ENCODE measurements at places on chromosomes 7 and 10.

DNA sequence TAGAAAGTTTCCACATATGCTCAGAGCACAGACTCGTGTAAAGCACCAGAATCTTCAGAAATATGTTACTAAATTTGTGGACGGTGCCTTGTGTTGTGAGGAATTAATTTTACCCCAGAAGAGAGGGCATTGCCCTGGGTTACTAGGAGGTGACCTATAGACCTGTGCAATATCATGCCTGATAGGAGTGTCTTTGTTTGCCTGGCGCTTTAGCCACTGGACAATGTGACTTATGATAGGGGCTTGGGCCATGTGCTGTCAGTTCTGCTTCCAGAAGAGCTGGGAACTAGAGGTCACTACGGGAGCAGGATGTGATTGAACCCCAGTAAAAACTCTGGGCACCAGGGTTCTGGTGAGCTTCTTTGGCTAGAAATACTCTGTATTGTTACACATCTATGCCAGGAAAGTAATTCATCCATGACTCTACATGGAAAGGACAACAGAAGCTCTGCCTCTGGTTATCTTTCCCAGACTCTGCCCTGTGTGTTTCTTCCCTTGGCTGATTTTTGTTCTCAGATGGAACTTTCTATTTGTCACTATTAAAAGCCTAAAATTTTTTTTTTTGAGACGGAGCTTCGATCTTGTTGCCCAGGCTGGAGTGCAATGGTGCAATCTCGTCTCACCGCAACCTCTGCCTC, 75.5 kb downstream of the SIRT1 start:
- no peak for DNase-seq

GRCh38 chr10:11705722-11706121, 36.5 kb upstream of the ECHDC3 start:
- DNase-seq, result no peak

GRCh38 chr7:144818511-144818910, 17.3 kb downstream of the TPK1 start:
- peak; percentile 85 for DNase-seq

DNA sequence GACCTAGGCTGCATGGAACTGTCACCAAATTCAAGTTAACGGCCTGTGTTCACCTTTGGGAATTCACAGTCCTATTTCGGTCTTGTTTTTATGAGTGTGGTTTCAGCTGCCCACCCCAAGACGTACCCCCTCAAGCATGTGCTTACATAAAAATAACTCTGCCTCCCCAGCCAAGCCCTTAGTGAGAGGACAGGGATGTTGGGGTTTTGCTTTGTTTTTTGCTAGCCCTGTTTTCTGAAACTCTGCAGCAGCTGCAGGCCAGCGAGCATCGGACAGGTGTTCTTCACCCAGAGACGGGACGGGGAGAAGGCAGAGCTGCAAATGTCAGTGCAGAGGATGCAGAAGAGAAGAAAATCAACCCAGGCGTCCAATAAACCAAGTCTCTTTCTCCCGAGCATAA, 13.5 kb downstream of the CHST15 start:
- peak; percentile 89 for DNase-seq

GRCh38 chr7:69754476-69754875, 156.2 kb downstream of the AUTS2 start:
- no peak for DNase-seq

GRCh38 chr10:79152423-79152817, 83.7 kb downstream of the ZMIZ1 start:
- no peak for DNase-seq

- no peak for DNase-seq
These were observed 44.8 kb upstream of the HPSE2 start for GRCh38 chr10:99280472-99280871.

- DNase-seq, result peak; percentile 43
These were observed 24.0 kb downstream of the ZNRF2 start for GRCh38 chr7:30308389-30308788.

DNA sequence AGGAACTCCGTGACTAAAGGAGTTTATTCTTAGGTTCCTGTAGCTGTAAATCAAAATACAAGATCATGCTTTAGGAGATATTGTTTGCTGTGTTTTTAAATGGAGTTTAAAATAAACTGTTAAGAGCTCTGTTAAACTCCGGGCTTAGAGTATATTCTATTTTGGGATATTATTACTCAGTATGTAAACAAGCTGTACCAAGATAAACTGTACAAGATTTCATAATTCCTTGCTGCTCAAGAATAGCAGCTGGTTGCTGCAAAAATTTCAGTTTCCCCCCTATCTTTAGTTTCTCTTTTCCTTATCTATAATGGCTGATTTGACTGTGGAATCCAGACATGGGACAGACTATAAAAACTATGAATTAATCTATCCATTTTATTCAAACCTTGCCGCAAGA, 215.7 kb downstream of the HTR7 start:
- DNase-seq, result no peak

- DNase-seq, result no peak
These were observed 2.8 kb downstream of the TRAPPC14 start for GRCh38 chr7:100155553-100156317.

GRCh38 chr10:95559471-95559870, 1.7 kb downstream of the SORBS1 start:
- no peak for DNase-seq

DNA sequence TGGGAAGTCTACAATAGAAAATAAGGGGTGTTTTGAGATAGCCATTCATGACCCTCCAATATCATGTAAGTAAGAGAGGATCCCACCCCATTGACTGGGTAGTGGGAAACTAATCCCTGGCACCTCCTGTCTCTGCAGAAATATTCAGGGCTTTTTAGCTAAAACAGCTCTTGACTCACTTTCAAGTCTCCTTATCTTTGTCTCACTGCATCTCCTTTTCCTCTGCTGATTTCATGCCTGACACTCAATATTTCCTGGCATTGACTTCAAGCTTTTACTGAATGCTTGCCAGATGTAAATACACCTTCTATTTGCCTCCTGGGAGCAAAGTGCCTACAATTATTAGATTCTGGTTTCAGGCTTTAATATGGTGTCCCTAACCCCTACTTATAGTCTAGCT, 57.1 kb downstream of the CHRM2 start:
- no peak for DNase-seq

- DNase-seq, result no peak
These were observed 1.2 kb downstream of the ZNF212 start for GRCh38 chr7:149240637-149241036.

- DNase-seq, result no peak
These were observed 111.5 kb downstream of the COL26A1 start for GRCh38 chr7:101474178-101474577.

DNA sequence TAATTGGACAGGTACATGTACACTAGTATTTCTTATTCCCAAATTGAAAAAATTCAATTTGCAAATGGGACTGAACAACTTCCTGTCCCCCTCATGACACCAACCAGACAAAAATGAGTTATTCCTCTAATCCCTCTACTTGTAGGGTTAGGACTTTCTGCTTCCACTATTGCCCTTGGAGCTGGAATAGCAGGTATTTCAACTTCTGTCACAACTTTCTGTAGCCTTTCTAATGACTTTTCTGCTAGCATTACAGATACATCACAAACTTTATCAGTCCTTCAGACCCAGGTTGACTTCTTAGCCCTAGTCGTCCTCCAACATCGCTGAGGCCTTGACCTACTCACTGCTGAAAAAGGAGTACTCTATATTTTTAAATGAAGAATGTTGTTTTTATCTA, 6.4 kb downstream of the CYP3A7 start:
- DNase-seq, result no peak

GRCh38 chr7:49848211-49848841, 74.9 kb downstream of the VWC2 start:
- DNase-seq, result no peak

- DNase-seq, result peak; percentile 45
These were observed 2.4 kb upstream of the MYO1G start for GRCh38 chr7:44981035-44981706.

DNA sequence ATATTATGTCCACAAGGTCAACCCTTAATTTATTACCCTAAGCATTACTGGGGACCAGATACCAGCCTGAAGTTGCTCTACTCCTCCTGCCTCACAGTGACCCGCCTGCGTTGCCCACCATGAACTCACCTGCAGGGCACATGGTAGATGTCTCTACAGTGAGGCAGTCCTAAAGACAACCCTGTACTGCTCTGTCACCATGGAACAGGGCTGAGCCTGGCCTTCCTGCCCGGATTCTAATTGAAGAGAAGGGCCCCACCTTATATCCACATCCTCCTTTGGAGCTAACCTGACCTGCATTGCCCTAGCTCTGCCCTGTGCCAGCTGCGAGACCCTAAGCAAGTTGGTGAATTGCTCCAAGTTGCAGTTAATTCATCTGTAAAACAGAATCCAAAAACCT, 4.1 kb downstream of the SH3PXD2A start:
- no peak for DNase-seq

DNA sequence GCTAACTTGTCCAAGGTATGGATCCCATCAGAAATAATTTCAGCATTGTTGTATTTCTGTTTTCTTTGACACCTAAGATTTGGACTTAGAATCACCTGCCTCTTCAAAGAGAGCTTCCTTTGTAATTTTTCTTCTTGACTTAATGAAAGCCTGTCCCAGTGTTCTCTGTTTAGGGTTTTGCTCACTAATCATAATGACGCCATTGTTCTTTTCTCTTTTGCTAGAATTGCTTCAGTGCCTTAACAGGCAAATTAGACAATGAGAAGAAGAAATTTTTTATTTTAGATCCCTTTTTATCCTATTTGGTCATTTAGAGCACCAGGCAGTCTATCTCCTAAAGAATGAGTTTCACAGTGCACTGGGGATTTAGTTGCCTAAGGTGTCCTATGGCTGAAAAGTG, 128.5 kb downstream of the SND1 start:
- no peak for DNase-seq

DNA sequence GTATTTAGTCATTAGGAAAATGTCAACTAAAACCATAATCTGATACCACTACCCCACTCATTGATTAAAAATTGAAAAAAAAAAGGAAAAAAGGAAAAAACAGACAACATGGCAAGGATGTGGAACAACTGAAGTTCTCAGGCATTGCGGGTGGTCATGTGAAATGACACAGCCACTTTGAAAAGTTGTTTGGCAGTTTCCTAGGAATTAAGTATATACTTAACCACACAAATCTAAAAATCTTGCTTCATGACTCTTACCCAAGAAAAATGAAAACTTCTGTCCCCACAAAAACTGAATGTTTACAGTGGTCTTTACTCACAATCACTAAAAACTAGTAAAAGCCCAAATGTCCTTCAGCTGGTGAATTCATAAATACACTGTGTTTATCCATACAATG, 254.5 kb downstream of the AHR start:
- DNase-seq, result no peak

DNA sequence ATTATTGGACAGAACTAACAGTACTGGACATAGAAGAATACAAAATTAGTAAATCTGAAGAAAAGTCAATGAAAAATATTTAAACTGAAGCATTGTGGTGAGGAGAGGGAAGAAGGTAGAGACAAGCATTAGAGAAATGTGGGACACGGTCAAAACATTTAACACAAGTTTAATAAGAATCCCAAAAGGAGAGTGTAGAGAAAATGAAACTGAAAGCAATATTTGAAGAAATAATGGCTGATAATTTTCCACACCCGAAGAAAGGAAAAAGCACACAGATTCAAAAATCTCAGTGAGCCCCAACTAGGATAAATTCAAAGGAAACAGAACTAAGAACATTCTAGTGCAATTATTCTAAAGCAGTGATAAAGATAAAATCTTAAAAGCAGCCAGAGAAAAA, 126.4 kb upstream of the LRRTM3 start:
- peak; percentile 13 for DNase-seq

Data from MM.1S (cell line).